ENCODE measurements at places on chromosomes 4 and X.

DNA sequence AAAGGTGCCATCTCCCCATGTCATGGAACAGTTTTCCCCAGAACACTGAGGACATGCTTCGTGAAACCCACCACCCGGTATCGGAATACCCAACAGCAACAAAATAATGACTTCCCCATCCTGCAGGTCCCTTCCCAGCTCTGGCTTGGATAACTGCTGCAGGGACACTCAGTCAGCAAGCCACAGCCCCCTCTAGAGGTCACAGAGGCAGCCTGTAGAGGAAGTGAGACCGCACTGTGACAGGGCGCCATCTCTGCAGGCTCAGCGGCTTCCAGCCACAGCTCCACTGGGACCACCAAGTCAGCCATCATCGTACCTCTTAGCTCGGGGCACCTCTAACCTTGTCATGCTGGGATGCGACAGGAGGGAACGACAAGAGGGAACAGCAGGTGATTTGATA, 315.9 kb downstream of the LDB2 start:
- no peak for DNase-seq
- H3K27ac ChIP-seq = no peak overlapping the region
- H3K4me3 ChIP-seq = no peak overlapping the region
- no peaks in the 10 kb centered on the region for H3K27me3 ChIP-seq
- H3K36me3 ChIP-seq = no peaks in the 10 kb centered on the region
- H3K4me1 ChIP-seq = no peaks in the 10 kb centered on the region

DNA sequence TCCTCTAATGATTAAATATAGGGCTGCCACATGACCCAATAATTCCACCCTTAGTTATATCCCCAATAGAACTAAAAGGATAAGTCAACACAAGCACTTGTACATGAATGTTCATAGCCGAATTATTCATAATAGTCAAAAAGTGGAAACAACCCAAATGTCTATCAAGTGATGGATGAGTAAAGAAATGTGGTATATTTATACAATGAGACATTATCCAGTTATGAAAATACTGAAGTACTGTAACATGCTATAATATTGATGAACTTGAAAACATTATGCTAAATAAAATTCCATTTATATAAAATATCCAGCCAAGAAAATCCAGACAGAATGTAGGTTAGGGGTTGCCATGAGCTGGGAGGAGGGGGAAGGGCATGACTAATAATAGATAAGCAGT, 436.7 kb upstream of the AADAT start:
- H3K36me3 ChIP-seq = no peaks in the 10 kb centered on the region
- no peaks in the 10 kb centered on the region for H3K27me3 ChIP-seq
- no peak overlapping the region for H3K27ac ChIP-seq

GRCh38 chr4:107801766-107802211, 22.9 kb upstream of the SGMS2 start:
- no peaks in the 10 kb centered on the region for H3K27me3 ChIP-seq
- peaks cover 10% of the 10 kb centered on the region for H3K4me1 ChIP-seq
- no peak overlapping the region for H3K4me3 ChIP-seq
- H3K36me3 ChIP-seq = no peaks in the 10 kb centered on the region

- no peaks in the 10 kb centered on the region for H3K4me1 ChIP-seq
- DNase-seq = peak; percentile 17
- no peaks in the 10 kb centered on the region for H3K36me3 ChIP-seq
- no peaks in the 10 kb centered on the region for H3K27me3 ChIP-seq
- H3K27ac ChIP-seq = peak overlapping the region; percentile 91
Measured at GRCh38 chr4:102439812-102440211, 61.3 kb upstream of the NFKB1 start.

DNA sequence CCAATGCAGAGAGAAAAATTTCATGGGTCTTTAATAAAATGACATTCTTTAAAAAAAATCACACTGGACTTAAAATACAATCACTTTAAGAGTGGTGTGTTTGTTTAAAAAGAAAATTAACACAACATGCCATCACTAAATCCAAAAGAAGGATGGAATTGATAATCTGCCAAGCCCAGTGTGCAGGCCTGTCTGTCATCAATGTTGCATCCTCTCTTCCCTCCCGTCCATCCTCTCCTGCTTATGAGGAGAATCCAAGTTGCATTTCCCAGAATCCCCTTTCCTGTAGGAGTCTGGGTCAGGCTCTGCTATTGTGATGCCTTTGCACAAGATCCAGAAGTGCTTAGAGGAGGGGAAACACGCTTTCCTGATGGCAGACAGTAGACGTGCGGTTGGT, 169.4 kb downstream of the MID1 start:
- no peak for DNase-seq
- H3K27ac ChIP-seq = no peak overlapping the region
- no peaks in the 10 kb centered on the region for H3K36me3 ChIP-seq
- H3K4me1 ChIP-seq = no peaks in the 10 kb centered on the region
- no peak overlapping the region for H3K4me3 ChIP-seq

DNA sequence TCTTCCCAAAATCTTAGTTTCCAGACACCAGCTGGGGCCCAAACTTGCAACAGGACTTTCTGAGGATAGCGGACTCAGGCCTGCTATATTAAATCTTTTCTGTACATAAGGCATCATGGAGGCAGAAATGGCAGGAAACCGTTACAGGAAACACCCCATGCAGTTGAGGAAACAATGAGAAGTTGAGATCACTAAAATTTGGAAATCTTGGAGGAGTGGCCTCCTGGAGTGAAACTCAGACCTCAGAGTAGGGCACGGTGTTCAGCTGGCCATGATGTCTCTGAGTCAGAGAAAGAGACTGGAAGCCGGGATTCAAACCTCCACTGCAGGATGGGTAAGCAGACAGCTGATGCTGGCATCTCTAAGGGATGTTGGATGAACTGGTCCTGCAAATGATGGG, 372.6 kb upstream of the CTSO start:
- H3K27me3 ChIP-seq = no peaks in the 10 kb centered on the region
- no peak overlapping the region for H3K4me3 ChIP-seq
- no peak for DNase-seq
- no peak overlapping the region for H3K27ac ChIP-seq

GRCh38 chr4:37664696-37665095, 21.5 kb downstream of the RELL1 start:
- no peak overlapping the region for H3K4me3 ChIP-seq
- H3K4me1 ChIP-seq = peaks cover 77% of the 10 kb centered on the region
- no peak for DNase-seq

- no peak overlapping the region for H3K27ac ChIP-seq
- no peak for DNase-seq
- H3K27me3 ChIP-seq = no peaks in the 10 kb centered on the region
- H3K4me3 ChIP-seq = no peak overlapping the region
- H3K4me1 ChIP-seq = no peaks in the 10 kb centered on the region
Measured at GRCh38 chr4:2393353-2394270, 24.8 kb downstream of the ZFYVE28 start.

- no peaks in the 10 kb centered on the region for H3K27me3 ChIP-seq
- no peak for DNase-seq
- H3K27ac ChIP-seq = no peak overlapping the region
- no peaks in the 10 kb centered on the region for H3K36me3 ChIP-seq
- no peaks in the 10 kb centered on the region for H3K4me1 ChIP-seq
- H3K4me3 ChIP-seq = no peak overlapping the region
Measured at GRCh38 chr4:55018978-55019377, 106.4 kb downstream of the KDR start.

DNA sequence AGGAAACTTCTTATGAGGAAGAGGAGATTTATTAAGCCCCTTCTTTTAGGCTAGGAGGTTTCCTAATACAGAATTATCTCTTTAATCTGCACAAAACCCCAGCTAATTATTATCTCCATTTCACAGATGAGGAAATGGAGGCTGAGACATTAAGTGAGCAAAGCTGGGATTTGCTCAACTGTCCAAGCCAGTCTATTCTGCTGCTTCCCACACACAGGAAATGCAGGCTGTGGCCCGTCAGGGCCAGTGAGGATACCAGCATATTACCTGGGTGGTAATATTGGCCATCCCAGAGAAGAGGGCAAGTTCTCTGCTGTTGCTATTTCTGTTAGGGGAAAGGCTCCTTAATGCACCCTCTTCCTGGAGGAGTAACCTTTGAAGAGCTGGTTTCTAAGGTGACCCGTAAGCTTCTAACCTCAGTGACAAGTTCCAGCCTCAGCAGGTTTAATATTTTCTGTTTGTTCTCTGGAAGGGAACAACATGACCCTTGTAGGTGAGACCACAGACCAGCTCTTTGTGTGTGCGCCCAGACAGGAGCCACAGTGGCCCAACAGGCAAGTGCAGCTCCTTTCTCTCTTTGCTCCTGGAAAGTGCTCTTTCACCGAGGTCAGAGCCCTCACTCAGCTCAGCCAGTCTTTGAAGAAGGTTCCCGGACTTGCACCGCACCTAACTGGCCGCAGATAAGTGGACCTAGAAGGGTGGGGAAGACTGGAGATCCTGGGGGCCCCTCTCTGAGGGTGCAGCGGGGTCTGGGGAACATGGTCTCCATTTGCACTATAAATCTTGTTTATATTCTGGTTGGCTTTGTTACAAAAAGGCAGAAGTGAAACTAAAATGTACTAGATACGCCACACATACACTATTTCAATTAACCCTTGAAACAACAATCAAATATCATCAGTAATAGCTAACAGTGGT, 35.5 kb downstream of the TBC1D9 start:
- H3K27ac ChIP-seq = peak overlapping the region; percentile 37
- H3K36me3 ChIP-seq = no peaks in the 10 kb centered on the region
- H3K4me3 ChIP-seq = no peak overlapping the region
- H3K4me1 ChIP-seq = peaks cover 14% of the 10 kb centered on the region

GRCh38 chr4:41935652-41936021, 408 bp downstream of the TMEM33 start:
- peaks cover 18% of the 10 kb centered on the region for H3K36me3 ChIP-seq
- peak overlapping the region; percentile 83 for H3K27ac ChIP-seq
- DNase-seq = no peak

DNA sequence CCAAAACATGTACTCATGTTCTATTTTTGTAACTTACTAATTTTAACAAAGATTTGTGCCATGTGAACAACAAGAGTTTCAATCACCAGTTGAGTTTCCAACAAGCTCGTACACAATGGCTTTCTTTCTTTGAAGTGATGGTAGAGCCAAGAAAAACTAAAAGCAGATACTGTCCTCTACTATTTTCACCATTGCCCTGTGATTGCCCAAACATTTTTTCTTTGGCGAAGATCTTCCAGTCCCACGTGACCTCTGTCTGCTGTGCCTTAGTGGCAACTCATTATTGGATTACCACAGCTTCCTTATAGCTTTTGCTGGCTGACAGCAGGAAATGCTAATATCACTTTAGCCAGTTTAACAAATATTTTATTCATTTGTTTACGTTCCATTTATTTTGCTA, 1147.1 kb downstream of the STIM2 start:
- no peaks in the 10 kb centered on the region for H3K27me3 ChIP-seq
- no peaks in the 10 kb centered on the region for H3K36me3 ChIP-seq
- no peak overlapping the region for H3K27ac ChIP-seq
- no peak overlapping the region for H3K4me3 ChIP-seq

DNA sequence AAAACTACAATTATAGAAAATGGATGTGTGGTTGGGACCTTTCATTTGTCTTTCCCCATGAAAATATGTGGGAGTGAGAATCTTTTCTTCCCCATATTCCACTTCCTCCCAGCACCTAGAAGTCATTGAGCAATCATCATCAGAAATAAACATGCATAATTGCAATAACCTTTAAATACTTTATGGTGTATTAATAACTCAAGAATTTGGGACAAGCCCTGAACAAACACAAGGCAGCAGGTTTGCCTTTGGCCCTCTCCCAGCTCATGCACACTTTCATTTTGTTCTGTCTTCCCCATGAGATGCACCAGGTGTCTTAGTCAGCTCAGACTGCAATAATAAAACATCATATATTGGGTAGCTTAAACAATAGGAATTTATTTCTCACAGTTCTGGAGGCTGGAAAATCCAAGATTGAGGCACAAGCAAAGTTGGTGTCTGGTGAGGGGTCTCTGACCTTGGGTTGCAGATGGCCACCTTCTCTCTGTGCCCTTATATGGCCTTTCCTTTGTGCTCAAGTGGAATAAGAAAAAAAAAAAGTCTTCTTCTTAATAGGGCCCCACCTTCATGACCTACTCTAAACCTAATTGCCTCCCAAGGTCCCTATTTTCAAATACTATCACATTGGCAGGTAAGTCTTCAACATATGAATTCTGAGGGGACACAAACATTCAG, 34.7 kb upstream of the TMEM184C start:
- no peaks in the 10 kb centered on the region for H3K36me3 ChIP-seq
- H3K27me3 ChIP-seq = no peaks in the 10 kb centered on the region
- no peak for DNase-seq
- no peak overlapping the region for H3K27ac ChIP-seq

- no peak for DNase-seq
- H3K4me1 ChIP-seq = no peaks in the 10 kb centered on the region
- no peaks in the 10 kb centered on the region for H3K36me3 ChIP-seq
- no peaks in the 10 kb centered on the region for H3K27me3 ChIP-seq
Measured at GRCh38 chrX:153635788-153636668, 11.0 kb upstream of the DUSP9 start.

GRCh38 chrX:140467211-140467610, 37.7 kb downstream of the SOX3 start:
- no peaks in the 10 kb centered on the region for H3K4me1 ChIP-seq
- no peak overlapping the region for H3K27ac ChIP-seq
- H3K36me3 ChIP-seq = no peaks in the 10 kb centered on the region
- H3K4me3 ChIP-seq = no peak overlapping the region
- no peak for DNase-seq

- H3K4me1 ChIP-seq = peaks cover 4% of the 10 kb centered on the region
- no peaks in the 10 kb centered on the region for H3K27me3 ChIP-seq
Measured at GRCh38 chr4:147927377-147928137, 195.7 kb downstream of the ARHGAP10 start.

- no peaks in the 10 kb centered on the region for H3K36me3 ChIP-seq
- H3K27ac ChIP-seq = no peak overlapping the region
- no peak overlapping the region for H3K4me3 ChIP-seq
- H3K27me3 ChIP-seq = no peaks in the 10 kb centered on the region
Measured at GRCh38 chrX:123215397-123216089, 31.5 kb downstream of the GRIA3 start.
